ENCODE measurements at places on chromosomes 6 and 20.
A peak's percentile ranks its signal among the peaks of the same experiment; 100 is the strongest.

GRCh38 chr6:4030669-4031068, 48.3 kb downstream of the FAM217A start:
- no peak for DNase-seq

GRCh38 chr20:62595491-62595890, 46.8 kb upstream of the SLCO4A1 start:
- DNase-seq, result no peak

GRCh38 chr20:46690219-46691106, 1.2 kb upstream of the TP53RK start:
- no peak for DNase-seq

GRCh38 chr20:34096699-34097444, 15.2 kb downstream of the EIF2S2 start:
- no peak for DNase-seq

- no peak for DNase-seq
These were observed 49.1 kb downstream of the LAMA2 start for GRCh38 chr6:128932061-128932460.

DNA sequence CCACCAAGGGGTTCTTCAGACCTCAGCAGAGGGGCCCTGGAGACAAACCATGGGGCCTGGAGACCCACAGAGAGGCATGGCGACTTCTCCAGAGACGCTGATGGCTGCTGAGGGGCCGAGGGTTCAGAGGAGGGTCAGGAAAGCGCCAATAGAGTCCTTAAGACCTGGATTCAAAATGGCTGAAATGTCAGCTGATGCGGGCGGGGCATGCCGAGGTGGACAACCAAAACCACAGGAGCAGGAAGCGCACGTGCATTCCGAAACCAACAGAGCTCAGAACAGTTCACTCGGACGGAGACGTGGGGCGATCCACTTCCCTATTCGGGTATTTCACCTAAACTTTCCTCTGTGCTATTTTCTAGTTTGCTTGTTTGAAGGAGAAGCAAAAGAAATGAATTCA, 99.9 kb upstream of the RIN2 start:
- no peak for DNase-seq

- no peak for DNase-seq
These were observed 4.4 kb upstream of the PLCB1 start for GRCh38 chr20:8127553-8128255.

DNA sequence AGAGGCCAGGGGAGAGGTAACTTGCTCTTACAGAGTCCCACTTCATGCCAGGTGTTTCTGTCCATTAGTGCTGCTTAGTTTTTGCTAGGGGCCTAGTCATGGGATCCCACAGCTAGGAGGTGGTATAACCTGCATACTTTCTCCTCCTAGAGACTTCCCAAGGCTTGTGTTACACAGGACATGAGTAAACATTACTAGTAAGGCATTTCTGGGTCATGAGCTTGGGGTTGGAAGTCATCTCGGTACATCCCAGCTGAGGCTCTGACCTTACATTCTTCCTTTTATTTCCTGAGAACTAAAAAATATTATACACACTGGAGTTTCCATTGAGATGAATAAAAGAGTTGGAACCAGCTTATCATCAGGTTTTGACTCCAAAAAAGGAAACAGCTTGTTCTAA, 20.9 kb upstream of the PNPLA1 start:
- DNase-seq, result no peak

- DNase-seq, result no peak
These were observed 86.8 kb upstream of the AFDN start for GRCh38 chr6:167739721-167740475.

- no peak for DNase-seq
These were observed 44.0 kb downstream of the LRFN2 start for GRCh38 chr6:40543146-40543545.

GRCh38 chr6:2979819-2980464, 8.6 kb upstream of the SERPINB6 start:
- no peak for DNase-seq

GRCh38 chr6:85493389-85493788, 43.5 kb downstream of the NT5E start:
- no peak for DNase-seq

GRCh38 chr6:149316740-149317643, 520 bp upstream of the TAB2 start:
- peak; percentile 89 for DNase-seq

- no peak for DNase-seq
These were observed 214.3 kb upstream of the LAMP5 start for GRCh38 chr20:9300080-9300479.

DNA sequence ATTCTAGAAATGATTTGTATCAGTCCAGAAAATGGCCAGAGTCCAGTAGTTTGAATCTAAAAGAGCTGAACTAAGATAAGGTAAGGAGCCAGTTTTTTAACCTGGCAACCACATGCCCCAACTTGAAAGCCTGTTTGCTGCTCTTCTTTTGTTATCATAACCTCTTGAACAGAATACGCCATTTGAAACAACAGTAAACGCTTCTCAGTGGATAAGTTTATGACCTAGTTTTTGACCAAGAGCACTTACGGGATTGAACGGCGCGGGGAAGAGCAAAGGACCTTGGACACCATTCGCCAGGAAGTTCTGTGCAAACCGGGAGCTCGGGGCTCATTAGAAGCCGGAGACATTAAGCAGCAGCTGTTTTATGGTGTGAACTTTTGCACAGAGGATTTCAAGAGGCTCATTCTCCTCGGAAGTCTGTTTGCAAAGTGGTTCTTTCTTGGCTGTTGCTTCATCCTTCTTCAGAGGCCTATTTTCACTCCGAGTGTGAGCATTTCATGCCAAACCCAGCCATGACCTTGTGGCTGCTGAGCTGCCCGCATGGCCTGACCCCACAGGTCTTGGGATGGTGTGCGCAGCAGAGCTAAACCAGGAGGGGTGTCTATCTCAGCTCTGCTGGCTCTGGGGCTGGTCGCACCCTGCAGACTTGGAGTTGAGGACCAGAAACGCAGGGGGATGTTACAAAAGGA, 215.1 kb downstream of the SOX4 start:
- no peak for DNase-seq

DNA sequence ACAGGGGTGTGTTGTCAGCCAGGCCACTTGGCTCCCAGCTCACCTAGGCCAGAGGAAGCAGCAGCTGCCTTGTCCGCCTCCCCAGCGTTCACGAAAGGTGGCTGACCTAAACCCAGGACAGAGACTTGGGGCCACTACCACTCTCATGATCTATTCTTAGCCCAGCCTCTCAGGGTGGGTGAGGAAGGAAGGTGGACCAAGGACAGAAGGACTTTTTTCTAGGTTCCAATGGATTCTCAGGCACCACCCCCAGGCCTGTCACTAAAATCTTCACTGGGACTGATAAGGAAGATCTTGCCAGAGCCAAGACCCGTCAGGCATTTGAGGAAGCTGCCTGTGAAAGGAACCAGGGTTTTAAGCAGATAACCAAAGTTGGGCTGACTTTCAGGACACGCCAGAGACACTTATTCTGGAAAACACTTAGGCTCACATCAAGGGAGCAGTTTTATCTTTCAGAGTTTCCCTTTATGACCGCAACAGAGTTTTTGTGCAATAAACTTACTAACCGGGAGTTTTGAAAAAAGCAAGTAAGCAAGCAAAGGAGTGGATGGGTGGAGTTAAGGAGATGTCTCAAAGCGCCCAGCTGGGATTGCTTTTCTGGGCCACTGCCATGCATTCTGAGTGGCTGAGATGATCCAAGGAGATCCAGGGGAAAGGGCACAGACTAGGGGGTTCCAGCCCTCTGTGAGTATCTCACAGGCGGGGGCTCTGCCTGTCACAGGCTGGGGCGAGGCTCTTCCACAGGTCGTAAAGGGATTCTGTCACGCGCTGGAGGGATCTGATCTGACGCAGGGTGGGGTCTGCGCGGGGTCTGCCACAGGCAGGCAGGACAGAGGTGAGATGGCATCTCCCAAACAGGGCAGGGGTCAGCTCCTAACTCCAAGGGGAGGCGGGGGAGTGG, 989 bp downstream of the FITM2 start:
- DNase-seq, result no peak

DNA sequence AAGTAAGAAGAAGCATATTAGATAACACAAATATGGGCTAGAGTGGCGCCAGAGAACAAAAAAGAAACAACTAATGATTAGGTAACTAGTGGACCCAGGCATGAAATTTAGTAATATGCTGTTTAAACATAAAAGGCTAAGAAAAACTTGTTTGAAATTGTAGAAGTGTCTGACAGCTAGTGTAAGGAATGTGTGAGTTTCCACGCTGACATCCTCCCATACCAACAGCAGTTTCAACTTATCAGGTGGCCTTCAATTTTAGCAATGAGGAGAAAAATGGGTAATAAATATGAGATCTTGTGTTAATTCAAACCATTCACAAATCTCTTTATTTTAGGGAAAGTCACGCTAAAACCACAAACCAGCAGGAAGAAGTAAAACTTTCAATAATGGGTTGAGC, 440.2 kb upstream of the FLRT3 start:
- DNase-seq, result no peak

DNA sequence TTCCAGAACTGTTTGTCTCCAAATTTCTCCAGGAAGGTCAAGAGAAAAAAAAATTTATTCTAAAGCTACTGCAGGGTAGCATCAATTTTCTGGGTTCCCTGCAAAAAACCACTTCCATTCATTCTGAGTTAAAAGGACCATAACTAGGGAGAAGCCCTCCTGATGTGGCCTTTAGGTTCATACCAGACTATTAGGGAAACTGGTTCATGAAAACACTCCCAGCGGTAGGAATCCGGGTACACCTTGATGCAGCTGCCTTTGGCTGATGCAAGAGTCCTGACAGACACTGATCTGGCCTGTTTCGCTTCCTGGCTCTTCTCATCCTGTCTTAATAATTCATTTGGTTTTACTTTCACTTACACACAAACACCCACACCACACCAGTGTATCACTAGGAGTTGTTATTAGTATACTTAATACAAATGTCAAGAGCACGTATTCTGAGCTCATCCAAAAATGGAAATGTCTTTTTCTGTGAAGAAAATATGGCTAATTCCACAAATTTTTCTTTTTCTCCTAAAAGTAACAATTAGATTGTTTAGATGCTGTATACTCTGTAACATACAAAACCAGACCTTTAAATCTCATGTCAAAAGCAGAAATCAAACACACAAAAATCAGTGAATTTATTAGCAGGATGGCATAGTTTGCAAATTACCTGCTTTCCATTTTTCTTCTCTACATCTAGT, 38.4 kb upstream of the ARHGAP18 start:
- peak; percentile 46 for DNase-seq

All from activated CD4-positive, alpha-beta T cell treated with anti-CD3 and anti-CD28 coated beads, Interleukin-2, amount 50 U/mL, for 4 hours (primary cell).